ENCODE measurements at places on chromosomes 1 and 21. TPM values are rescaled to one million over a fixed set of nuclear protein-coding genes. Genes with fewer than 3 reads are reported as not detected.
A peak's percentile ranks its signal among the peaks of the same experiment; 100 is the strongest.

GRCh38 chr1:179090522-179090921, 8.7 kb downstream of the TOR3A start:
- H3K36me3 ChIP-seq: peaks cover 58% of the 10 kb centered on the region
- no peak for DNase-seq
- no peak overlapping the region for H3K27ac ChIP-seq
- H3K4me3 ChIP-seq: no peak overlapping the region
- peaks cover 7% of the 10 kb centered on the region for H3K4me1 ChIP-seq

DNA sequence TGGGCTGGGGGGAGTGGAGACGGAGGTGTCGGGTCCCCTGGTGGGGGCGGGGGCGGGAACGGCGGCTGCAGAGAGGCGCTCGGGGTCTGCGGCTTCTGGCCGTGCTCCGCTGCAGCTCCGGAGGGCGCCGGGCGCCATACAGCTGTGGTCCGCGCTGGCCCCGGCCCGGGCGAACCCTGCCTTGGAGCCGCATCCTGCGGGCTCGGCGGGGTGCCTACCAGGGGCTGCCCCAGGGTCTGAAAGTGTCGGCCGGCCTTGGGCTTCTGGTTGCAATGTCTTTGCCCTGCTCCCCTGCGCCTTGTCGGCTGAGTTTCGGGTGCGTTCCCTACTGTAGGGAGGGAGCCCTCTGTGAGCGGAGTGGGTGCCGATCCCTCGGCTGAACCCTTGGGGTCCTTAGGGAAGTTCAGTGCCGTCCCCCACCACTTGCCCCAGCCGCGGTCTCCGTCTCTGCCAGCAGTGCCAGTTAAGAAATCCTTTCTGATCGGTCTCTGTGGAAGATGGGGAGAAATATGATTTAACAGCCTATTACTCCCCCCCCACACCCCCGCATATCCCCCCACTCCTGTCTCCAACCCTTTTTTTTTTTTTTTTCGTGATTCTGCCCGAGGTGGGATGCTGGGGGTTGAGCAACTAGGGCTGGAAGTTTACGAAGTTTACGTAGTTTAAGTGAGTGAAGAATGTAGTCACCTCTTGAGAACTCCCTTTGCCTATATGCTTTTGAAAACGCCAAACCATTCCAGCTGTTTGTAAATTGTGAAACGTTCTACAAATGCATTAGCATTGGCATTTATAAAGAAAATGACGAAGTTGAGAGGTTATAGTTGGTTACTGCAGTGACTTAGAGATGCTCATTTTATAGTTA, 588 bp downstream of the NEXN start:
- H3K36me3 ChIP-seq: peaks cover 3% of the 10 kb centered on the region
- peaks cover 8% of the 10 kb centered on the region for H3K4me1 ChIP-seq
- no peak overlapping the region for H3K27ac ChIP-seq
- peak; percentile 29 for DNase-seq
- peaks cover 14% of the 10 kb centered on the region for H3K27me3 ChIP-seq

DNA sequence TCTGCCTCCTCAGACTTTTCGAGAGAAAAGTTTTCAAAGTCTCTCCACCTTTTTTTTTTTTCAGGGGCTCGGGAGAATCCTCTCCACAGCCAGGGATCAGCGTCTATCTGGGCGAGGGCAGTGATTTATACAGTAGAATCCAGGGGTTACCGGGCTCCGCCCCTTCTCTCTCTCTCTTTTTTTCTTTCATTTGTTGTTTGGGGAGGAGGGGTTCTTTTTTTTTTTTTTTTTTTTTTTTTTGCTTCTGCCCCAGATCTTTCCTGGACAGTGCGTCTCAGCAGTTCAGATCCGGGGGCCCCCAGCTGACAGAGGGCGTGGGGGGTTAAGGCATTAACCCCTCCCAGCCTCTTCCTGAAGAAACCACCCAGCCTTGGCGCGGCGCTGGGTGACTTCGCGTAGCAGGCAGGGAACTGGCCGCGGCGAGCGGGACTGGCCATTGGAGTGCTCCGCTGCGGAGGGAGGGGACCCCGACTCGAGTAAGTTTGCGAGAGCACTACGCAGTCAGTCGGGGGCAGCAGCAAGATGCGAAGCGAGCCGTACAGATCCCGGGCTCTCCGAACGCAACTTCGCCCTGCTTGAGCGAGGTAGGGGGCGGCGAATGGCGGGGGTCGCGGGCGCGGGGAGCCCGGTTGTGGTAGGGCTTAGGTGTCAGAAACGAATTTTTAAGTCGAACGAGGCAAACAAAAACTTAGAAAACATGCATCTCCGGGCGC, at the start of gene S1PR1:
Gene S1PR1, plus strand, starts transcription at position 504 of the 713 bp plus-strand sequence. CDS start 1,966 bp downstream, outside the sequence.
- H3K27me3 ChIP-seq: no peaks in the 10 kb centered on the region
- peaks cover 55% of the 10 kb centered on the region for H3K36me3 ChIP-seq

NID1 gene
- not detected for total RNA-seq

GRCh38 chr21:27201197-27201596, 234.3 kb upstream of the ADAMTS5 start:
- no peaks in the 10 kb centered on the region for H3K4me1 ChIP-seq
- no peaks in the 10 kb centered on the region for H3K27me3 ChIP-seq

GRCh38 chr1:155957411-155957915, 16.0 kb downstream of the RXFP4 start:
- H3K4me1 ChIP-seq: peaks cover 18% of the 10 kb centered on the region
- H3K27ac ChIP-seq: no peak overlapping the region
- peaks cover 72% of the 10 kb centered on the region for H3K36me3 ChIP-seq
- no peak overlapping the region for H3K4me3 ChIP-seq
- DNase-seq: no peak
- H3K27me3 ChIP-seq: no peaks in the 10 kb centered on the region

WNT2B gene
- total RNA-seq: not detected

CFHR1 gene
- not detected for total RNA-seq

DNA sequence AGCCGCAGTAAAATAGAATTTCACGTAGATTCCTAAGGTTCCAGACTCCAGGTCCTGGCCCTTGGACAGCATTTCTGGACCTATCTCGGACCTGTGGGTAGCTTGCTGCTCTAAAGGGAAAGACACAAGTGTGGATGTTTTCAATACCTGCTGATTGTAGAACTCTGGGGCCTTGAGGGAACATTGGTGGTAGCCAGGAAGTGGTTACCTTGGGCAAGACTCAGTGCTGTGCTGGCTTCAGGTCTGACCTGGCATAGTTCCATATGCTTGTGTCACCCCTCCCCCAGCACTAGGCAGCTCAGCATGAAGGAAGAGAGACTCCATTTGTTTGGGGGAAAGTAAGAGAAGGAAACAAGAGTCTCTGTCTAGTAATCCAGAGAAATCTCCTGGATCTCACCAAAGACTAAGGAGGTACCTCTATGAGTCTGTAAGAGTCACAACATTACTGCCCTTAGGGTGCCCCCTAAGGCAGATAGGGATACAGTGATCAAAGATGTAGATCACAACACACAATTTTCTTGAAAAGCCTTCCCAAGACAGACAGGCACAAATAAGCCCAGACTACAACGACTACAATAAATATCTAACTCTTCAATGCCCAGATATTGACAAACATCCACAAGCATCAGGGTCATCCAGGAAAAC, 398.8 kb downstream of the TGFB2 start:
- no peak overlapping the region for H3K27ac ChIP-seq
- no peak for DNase-seq
- H3K4me3 ChIP-seq: no peak overlapping the region
- H3K27me3 ChIP-seq: no peaks in the 10 kb centered on the region

BSND gene
- not detected for total RNA-seq

GRCh38 chr1:119409731-119410130, 5.2 kb upstream of the HSD3B2 start:
- H3K36me3 ChIP-seq: no peaks in the 10 kb centered on the region
- H3K27ac ChIP-seq: no peak overlapping the region
- no peaks in the 10 kb centered on the region for H3K4me1 ChIP-seq
- H3K27me3 ChIP-seq: peaks cover 5% of the 10 kb centered on the region

GRCh38 chr1:64851664-64852063, 106.8 kb downstream of the RAVER2 start:
- H3K4me3 ChIP-seq: no peak overlapping the region
- no peak for DNase-seq
- H3K36me3 ChIP-seq: peaks cover 58% of the 10 kb centered on the region
